ENCODE measurements at places on chromosomes 4 and X. TPM values are rescaled to one million over a fixed set of nuclear protein-coding genes. Genes with fewer than 3 reads are reported as not detected.

The GALNTL6 gene
- 0.99 TPM for total RNA-seq

The VCX3A gene
- total RNA-seq, result not detected

GRCh38 chr4:144507311-144508101 is 138.4 kb upstream of the HHIP start:
- no peak for DNase-seq
- H3K36me3 ChIP-seq, result no peaks in the 10 kb centered on the region
- H3K27me3 ChIP-seq, result peaks cover 2% of the 10 kb centered on the region

DNA sequence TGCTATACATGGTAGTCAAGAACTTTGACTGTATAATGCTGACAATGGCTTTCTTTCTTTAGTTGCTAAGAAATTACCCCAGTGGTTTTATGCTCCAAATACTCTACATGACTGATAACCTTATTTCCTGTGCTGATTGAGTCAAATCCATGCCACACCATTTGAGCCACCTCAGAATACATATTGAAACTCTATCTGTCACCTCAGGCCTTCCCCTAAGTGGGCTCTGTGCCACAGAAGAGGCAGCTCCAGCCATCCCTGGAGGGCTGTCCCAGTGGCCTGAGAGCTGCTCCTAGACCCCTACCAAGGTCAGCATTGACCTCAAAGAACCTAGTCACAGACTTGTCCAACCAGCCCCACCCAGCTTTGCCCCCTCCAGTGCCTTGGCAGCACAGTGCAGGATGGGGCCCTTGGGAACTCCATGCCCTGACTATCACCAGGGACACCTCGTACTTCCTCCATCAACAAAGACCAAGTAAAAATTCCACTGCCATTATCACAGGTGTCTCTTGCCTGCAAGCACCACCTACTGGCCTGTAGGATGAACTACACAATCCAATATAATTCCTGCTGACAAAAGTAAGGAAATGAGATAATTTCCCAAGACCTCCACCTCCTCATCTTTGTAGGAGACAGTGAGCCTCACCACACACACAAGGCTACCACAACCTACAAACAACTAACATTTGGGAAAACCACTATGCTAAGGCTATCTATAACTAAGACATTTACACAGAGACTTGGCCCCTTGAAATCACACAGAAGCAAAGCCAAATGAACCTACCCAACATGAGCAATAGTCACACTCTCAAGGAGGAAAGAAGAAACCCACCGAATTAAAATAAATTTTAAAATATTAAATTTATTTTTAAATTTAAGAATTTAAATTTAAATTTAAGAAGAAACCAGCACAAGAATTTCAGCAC is 239.9 kb downstream of the NKX6-1 start:
- no peaks in the 10 kb centered on the region for H3K36me3 ChIP-seq
- no peak overlapping the region for H3K4me3 ChIP-seq
- no peaks in the 10 kb centered on the region for H3K27me3 ChIP-seq
- no peak for DNase-seq
- H3K4me1 ChIP-seq, result no peaks in the 10 kb centered on the region
- H3K27ac ChIP-seq, result no peak overlapping the region

DNA sequence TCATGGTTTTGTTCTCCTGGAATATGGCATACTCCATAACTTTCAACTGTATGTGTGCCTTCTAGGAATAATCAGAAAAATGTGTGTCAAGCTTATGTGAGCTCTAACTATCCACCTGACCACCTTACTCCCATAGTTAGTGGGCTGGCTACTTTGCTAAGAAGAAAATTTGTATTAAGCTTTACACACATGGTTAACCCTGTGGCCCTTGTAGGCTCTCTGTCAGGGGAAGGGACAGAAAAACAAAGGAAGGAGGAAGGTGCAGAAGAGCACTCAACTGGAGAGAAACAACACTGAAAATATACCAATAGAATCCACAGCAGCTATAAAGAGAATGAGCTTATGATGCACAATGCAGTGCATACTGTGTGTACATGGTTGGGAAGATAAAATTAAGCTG is 84.6 kb downstream of the PPP3CA start:
- H3K27ac ChIP-seq, result peak overlapping the region; percentile 47
- peaks cover 45% of the 10 kb centered on the region for H3K4me1 ChIP-seq

DNA sequence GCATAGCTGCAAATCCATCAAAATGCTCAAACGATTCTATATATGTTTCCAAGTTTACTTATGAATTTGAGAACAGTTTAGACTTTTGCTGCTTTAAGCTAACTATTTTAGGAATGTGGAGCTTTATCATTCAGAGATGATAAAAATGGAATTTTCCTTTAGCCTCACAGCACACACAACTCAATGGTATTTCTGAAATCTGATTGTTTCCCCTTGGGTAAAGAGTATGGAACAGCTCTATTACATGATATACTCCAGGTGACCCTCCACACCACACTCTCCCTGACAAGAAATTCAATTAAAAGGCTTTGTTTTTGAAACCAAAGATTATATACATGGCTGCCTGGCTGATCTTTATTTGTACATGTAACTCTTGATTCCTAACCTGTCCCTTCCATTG is 120.0 kb downstream of the LUZP4 start:
- H3K36me3 ChIP-seq, result no peaks in the 10 kb centered on the region
- DNase-seq, result no peak
- no peak overlapping the region for H3K27ac ChIP-seq
- H3K4me1 ChIP-seq, result no peaks in the 10 kb centered on the region
- no peaks in the 10 kb centered on the region for H3K27me3 ChIP-seq
